ENCODE measurements at places on chromosomes 4 and X.

DNA sequence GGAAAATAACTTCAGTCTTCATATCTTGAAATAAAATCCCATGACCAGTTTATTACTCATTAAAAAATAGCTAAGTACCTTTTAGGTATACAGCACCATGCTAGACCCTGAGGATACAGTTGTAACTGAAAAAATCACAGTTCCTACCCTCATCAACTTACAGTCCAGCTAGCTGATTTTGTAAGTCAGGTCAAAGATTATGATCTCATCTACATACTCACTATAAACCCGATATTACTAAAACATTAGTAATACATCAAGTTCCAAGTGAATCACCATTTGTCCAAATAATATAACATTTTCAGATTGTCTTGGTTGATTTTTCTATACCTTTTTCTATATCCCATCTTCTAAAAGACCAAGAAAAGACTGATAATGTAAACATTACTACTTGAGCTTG is 333.9 kb downstream of the INPP4B start:
- no peak for DNase-seq

DNA sequence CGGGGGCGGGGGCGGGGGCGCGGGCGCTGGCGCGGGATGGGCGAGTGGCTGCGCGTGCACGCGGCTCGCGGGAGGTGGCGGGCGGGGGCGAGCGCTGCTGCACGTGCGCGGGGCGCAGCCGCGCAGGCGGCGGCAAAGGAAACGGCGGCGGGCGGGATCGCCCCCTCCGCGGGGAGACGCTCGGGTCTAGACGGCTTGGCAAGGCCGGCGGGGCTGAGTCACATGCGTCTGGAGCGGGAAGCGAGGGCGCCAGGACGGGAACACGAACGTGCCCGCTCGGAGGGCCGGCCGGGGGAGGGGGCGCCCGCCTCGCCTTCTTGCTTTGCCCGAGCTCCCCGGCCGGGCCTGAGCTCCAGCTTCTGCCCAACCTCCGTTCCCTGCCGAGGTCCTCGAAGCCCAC is 4.3 kb upstream of the HAUS7 start:
- peak; percentile 27 for DNase-seq

DNA sequence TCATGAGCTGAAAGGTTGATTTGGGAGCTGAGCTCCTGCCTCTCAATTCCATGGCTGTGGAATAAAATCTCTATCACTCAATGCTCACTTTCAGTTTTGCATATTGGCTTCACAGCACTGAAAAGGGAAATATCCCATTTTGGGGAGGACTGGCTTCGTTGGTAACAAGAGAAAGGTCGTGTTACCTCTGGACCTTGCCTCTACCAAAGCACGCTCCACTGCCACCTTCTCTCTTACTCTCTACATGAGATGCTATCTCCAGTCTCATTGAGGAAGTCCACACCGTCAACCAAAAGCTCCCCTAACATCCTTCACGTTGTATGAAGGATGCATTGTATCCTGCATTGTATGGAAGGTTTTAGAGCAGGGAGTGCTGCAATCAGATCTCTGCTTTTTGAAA is 195.0 kb upstream of the LDB2 start:
- DNase-seq = no peak

DNA sequence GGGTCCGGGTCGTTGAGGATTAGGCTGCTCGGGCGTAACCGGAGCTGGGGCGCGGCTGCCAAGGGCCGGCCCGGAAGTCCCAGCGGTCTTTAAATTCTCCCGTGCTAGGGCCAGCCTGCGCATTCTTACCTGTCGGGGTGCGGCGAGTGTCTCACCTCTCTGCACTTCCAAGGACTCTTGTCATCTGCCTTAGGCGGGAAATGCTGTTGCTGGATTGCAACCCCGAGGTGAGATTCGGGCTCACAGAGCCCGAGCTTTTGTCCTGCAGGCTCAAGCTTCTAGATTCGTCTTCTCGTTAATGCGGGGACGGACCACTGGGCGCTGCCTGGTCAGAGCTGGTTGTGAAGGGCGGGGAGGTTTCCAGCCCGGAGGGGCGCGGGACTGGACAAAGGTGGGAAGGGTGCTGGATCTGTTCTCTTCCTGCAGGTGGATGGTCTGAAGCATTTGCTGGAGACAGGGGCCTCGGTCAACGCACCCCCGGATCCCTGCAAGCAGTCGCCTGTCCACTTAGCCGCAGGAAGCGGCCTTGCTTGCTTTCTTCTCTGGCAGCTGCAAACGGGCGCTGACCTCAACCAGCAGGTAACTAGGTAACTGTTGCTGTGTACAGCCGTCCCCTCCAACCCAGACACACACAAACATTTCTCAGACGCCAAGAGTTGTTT is at the start of gene ANKRD37:
Gene ANKRD37 (plus strand): TSS at position 118 of the 662 bp plus-strand sequence. CDS start 83 bp downstream, at position 201.
- DNase-seq = no peak

GRCh38 chr4:174828845-174829701 is at the start of gene GLRA3:
Gene GLRA3, minus strand, starts transcription at chr4:174829247. Its CDS starts 436 bp downstream, at chr4:174828811.
- DNase-seq = no peak

- DNase-seq = no peak
Measured at GRCh38 chrX:9807355-9808182, 21.3 kb downstream of the SHROOM2 start.

- no peak for DNase-seq
Measured at GRCh38 chr4:64144994-64145393, 264.3 kb downstream of the TECRL start.

- no peak for DNase-seq
Measured at GRCh38 chrX:16185725-16186136, 18.4 kb downstream of the MAGEB17 start.

DNA sequence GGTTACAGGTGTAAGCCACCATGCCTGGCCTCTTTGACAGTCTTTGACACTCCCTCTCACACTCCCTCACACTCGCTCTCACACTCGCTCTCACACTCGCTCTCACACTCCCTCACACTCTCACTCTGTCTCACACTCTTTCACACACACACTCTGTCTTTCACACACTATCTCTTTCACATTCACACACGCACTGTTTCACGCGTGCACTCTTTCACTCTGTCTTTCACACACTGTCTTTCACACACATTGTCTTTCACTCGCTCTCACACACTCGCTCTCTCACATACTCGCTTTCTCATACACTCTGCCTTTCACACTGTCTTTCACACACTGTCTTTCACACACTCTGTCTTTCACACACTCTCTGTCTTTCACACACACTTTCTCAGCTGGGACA is 167.1 kb upstream of the CXCL13 start:
- no peak for DNase-seq

GRCh38 chr4:140094438-140095420 is 59.3 kb downstream of the MAML3 start:
- peak; percentile 13 for DNase-seq

DNA sequence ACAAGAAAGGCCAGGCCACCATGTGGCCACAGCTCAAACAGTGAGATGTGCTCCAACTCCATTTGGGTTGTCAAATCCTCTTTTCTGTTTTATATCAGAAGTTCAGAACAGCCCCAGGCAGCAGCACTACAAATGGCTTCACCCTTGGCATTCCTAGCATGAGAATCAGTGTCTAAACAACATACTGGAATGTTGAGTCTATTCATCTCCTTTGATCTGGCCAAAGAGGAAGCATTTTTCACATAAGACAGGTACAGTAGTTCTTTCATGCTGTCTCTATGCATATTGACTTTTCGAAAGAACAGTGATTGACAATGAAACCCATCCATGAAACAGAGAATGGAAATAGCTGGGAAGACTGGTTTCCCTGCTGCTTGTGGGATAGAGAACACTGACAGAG is 289.5 kb downstream of the USP46 start:
- no peak for DNase-seq

- DNase-seq = no peak
Measured at GRCh38 chrX:77953708-77954107, 15.7 kb downstream of the PGAM4 start.

All from activated effector memory CD4-positive, alpha-beta T cell treated with Interleukin-2 at 50 U/mL for 16 hours (primary cell).